ENCODE measurements at places on chromosomes 4 and X. TPM values are rescaled to one million over a fixed set of nuclear protein-coding genes. Genes with fewer than 3 reads are reported as not detected.

Gene GPC4
- 86.4 TPM for total RNA-seq

Gene TMEM129
- total RNA-seq: 26.8 TPM

Gene PPAT
- total RNA-seq: 42.2 TPM

Gene WDR17
- total RNA-seq: 2.0 TPM

Gene EPGN
- total RNA-seq: 0.77 TPM

Gene MTHFD2L
- 10.6 TPM for total RNA-seq

DNA sequence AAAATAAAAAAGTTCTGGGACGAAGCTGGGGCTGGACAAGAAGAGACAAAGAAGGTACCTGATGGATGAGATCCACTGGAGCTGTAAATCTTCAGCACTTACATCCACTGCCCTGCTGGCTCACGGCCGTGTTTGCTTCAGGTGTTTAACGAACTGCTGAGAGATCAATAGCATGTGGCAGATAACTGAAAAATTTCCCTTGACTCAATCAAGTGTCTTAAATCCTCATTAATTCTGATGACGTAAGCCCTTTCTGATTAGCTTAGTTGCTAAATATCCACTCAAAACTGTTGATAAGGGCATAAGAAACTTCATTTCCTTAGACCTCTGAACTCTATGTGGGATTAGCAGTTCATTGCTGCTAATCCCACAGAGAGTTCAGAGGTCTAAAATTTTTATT lies 354.2 kb upstream of the HS3ST1 start:
- DNase-seq: no peak

DNA sequence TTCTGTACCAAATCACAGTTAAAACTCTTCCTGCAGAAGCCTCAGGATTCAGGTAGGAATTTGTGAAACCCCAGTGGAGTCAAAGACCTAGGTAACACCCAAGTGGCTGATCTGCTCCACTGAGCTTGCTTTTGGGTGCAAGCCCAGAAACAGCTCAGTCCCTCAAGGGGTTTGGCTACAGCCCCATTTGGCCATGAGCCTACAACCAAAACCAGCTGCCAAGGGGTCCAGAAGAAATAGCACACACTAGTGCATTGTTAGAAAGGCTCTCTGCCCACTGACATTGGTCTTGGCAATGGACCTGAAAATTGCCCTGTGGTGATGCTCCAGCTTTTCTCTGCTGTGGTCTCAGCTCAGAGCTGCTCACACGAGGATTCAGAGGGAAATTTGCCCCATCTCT lies 577.4 kb upstream of the INTU start:
- peak; percentile 84 for DNase-seq

DNA sequence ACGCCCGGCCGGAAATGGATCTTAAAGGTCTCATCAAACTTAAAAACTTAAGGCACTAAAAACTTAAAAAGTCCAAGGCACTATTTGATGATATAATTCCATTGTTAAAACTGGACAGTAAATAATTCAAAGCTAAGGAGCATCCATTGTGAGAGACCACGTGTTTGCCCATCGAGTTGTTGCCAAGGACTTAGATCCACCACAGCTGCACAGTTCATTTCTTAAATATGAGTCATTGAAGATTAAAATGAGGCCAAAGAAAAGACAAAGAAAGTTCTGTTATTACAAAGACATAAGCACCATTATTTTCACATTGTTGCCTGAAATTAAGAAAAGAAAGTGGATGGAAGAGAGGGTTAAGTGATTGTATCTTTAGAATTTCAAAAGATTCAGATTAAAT lies 411.5 kb upstream of the FTHL17 start:
- DNase-seq: peak; percentile 84

DNA sequence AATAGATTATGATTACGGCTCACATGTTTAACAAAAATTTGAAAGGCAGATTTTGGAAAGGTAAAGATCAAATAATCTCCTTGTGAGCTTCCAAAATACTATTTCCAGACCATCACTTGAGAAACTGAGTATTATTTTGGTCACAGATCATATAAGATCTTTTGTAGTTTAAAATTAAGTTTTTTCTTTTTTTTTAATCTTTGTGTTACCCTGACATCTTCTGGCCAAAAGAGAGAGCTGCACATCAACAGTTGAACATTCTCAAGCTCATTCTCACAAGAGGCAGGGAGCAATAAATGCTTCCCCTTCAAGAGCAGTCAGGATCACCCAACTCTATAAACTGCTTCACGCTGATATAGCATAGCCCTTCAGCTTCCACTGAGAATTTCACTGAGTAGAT lies 15.9 kb downstream of the TMEM192 start:
- DNase-seq: peak; percentile 8

DNA sequence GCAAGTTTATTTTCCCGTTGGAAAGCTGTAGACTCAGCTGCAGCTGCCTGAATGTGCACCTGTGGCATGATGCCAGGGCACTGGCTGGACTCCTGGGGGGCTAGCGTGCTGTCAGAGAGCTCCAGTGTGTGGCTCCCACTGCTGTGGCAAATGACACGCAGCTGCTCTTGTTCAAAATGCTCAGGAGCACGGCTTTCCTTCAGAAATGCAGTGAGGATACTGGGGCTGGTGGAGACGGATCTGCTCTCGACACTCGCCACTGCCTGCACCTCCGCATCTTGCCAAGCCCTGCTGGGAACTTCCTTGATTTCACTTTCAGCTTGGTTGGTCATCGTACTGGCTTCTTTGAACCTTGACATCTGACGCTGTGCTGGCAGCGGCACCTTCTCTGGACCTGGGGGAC lies 58.7 kb downstream of the GPRIN3 start:
- no peak for DNase-seq

DNA sequence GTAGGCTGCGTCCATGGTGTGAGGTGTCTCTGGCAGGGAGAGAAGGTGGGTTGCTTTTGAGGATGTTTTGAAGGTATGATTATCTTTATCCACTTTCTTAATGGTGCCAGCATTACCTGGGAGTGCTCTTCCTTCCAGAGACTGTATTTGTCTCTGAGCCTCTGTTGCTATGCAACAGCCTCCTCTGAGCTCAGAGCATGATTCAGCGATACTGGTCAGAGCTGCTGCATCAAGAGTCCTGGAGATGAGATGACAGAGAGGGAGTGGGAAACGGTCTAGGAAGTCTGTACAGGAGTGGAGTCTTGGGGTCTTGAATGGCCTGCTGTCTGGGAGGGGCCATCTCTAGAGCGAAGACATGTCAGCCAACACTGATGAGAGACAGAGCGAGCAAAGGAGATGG lies 104.4 kb upstream of the RAB40AL start:
- peak; percentile 65 for DNase-seq

GRCh38 chrX:8103655-8104054 lies 67.4 kb downstream of the VCX2 start:
- no peak for DNase-seq

DNA sequence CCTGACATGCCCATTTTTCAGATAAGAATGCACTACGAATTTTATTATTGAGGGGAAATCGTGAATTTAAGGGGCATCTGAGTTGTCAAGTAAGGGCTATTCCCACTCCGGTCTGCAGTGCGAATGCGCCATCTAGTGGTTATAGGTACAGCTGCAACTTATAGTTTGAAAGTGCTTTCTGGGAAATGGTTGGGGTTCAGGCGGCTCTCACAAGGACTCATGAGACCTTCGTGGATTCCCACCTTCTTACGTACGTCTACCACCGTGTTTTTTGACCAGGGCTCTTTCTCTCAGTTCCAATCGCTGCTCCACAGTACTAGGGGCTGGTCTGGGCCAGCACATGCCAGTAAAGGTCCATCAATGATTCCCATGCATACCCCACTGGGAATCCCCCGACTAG lies 12.3 kb downstream of the MSL3 start:
- peak; percentile 25 for DNase-seq

DNA sequence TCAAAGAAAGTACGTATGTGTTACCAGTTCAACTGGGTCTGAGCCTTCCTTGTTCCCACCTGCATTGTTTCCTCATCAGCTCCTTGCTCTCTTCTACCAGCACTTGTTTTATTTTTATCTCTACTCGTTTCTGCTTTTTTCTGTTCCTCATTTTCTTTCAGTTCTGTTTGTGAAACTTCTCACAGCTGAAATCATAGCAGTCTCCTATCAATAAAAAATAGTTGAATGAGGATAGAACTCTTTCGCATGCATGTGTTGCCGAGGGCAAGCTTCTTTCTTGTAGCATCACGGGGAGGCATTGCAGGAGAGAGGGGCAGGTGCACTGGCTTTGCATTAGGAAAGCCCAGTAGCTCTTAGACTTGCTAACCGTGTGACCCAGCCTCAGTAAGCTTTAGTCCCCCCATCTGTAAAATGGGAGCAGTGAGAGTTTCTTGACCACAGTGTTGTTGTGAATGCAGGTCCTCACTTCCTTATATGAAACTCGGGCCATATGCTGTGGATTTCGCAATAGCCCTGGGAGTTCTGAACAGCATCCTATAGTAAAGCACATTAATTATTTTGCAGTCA lies 24.7 kb downstream of the OFD1 start:
- DNase-seq: no peak

DNA sequence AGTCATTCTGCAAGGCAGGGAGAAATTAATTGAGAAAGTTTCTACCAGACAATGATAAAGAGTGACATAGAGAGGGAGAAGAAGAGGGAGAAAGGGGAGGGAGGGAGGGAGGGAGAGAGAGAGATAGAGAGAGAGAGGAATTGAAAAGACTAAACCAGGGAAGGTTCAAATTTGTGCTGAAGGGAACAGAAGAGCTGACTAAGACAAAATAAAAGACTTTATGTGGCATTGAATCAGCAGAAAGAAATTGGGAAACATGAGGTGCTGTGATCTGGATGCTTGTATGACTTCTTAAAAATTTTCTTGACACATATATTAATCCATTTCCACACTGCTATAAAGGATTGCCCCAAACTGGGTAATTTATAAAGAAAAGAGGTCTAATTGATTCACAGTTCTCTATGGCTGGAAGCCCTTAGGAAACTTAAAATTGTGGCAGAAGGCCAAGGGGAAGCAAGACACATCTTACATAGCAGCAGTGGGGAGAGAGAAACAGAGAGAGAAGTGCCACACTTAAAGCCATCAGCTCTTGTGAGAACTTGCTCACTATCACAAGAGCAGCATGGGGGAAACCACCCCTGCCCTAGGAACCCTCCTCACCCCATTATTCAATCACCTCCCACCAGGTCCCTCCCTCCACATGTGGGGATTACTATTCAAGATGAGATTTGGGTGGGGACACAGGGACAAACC lies 13.5 kb upstream of the CXCL6 start:
- no peak for DNase-seq

DNA sequence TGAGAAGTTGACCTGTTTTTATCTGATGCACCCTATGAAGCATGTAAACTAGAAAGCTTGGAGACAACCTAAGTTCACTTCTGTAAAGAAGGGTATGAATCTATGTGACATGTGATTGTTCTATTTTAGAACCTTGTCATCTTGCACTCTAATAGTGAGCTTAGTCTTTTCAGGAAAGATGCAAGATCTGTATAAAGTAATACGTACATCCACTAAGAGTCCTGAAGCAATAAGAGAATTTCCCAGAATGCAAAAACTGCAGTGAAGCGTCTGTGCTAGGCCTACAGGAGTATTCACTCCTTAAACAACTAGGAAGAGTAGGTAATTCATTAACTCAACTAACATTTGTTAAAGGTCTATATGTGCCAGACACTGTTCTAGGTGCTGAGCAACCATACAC lies 23.3 kb upstream of the NDP start:
- DNase-seq: no peak

GRCh38 chrX:144616317-144616716 lies 631.0 kb upstream of the SPANXN1 start:
- peak; percentile 2 for DNase-seq

DNA sequence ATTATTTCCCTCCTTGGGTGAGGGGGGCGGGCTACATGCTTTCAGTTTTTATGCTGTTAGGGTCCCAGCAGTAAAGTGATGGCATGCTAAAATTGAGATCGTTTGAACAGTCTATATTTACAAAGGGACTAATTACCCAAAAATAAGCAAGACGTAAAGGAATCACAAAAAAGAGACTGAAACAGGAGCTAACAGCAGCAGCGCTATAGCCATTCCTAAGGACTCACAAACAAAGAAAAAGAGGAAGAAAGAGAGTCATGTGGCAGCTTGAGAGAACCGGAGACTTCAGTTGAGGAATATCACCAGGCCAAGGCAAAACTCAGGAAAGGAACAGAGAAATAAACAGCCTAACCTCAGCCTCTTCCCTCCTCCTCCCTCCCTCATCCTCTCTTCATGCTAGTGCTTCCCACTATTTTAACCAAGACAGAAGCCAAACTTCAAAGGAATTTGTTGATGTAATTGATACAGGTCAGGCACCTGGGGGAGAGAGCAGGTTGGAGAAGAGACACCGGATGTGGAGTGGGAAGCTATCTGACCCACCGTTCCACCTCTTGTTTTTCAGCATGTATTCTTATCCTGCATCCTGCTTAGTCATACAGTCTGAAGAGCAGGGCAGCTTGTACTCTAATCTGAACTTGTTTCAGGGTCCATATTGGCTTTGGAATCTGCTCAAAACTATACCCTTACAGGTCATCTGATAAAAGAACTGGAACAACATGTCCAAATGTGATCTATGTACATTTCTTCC lies 383.7 kb downstream of the NAF1 start:
- DNase-seq: no peak

DNA sequence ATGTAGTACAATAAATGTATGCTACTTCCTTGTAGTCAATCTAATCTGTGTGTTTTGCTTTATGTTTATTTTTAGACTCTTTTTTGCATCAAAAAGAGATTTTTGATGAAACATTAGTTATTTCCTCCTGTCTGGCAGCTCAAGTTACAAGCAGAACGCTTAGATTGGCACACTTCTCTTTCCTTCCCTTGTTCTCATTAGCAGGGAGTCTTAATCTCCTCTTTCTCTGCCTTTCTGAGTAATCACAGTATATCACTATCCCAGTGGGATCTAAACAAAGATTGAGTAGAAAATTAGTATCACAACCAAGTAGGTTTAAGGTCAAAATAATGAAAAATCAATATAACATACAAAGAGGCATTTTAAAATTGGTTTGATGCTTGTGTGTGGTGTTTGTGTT lies 1192.6 kb downstream of the C4orf33 start:
- DNase-seq: no peak

DNA sequence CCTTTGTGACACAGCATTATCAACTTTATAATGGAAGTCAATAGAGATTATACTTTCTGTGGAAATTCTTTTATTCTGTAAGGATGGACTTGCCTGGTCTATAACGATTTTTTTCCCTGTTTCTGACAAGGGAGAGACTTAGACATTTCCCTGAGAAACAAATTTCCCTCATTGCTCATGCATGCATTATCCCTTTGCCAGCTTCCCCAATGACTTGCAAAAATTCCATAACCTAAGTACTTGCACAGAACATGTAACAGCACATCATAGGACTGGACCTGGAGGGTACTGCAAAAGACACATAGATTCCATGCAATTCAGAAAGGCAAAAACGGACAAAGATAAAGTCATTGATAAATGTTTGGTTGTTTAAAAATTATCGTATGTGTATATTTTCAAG lies 166.7 kb downstream of the FHIP1A start:
- no peak for DNase-seq

DNA sequence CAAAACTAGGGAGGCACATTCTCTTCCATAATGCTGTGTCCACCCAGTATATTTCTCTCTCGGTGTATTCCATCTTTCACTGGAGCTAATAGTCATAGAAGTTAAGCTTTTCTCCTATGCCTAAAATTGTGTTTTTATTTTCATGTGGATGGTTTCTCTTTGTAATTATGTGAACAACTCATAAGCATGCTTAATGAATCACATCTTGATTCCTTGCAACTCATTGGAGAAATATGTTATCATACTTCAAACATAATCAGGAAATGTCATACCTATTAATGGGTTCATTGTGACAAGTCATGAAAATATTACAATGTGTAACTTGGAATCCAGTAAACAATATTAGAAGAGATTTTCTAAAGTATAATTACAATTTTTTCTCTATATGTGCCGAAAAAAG lies 186.3 kb downstream of the SLC7A11 start:
- DNase-seq: peak; percentile 61

GRCh38 chr4:1209821-1210220 lies 37.4 kb upstream of the SPON2 start:
- DNase-seq: peak; percentile 74

- DNase-seq: no peak
Observed at GRCh38 chr4:41746440-41747229, 1.9 kb downstream of the PHOX2B start.
